ENCODE measurements at places on chromosomes 11 and 22.
A peak's percentile ranks its signal among the peaks of the same experiment; 100 is the strongest.

DNA sequence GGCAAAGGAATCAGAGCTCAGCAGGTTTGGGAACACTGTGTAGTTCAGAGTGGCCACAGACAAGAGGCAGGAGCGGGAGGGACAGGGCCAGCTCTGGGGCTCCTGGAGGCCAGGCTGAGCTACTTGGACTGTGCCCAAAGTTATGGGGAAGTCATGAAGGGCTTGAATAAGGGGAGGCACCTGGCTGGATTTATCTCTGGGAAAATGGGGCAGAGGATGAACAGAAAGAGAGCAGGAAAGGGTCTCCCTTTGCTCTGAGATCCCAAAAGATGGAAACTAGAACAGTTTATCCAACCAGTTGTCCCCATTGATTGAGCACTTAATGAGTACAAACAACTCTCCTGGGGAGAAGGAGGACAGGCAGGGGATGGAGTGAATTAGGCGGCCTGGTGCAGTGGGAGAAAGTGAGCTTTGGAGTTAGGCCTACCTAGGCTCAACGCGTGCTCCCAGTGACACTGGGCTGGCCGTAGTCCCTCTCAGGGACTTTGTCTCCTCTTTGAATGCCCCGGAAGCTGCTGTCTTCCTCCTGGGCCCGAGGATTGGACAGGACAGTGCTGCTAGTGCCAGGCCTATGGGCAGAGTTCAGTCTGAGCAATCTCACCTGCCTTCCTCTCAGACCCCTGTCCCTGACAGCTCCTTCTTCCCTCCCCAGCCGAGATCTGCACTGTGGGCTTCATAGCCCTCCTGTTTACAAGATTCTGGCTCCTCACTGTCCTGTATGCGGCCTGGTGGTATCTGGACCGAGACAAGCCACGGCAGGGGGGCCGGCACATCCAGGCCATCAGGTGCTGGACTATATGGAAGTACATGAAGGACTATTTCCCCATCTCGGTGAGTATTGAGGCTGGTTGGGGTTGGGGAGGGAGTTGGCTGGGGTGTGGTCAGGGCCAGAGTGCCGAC, 2.0 kb downstream of the MOGAT2 start:
- DNase-seq: peak; percentile 73

- no peak for DNase-seq
These were observed 38.9 kb upstream of the LUZP2 start for GRCh38 chr11:24457985-24458384.

DNA sequence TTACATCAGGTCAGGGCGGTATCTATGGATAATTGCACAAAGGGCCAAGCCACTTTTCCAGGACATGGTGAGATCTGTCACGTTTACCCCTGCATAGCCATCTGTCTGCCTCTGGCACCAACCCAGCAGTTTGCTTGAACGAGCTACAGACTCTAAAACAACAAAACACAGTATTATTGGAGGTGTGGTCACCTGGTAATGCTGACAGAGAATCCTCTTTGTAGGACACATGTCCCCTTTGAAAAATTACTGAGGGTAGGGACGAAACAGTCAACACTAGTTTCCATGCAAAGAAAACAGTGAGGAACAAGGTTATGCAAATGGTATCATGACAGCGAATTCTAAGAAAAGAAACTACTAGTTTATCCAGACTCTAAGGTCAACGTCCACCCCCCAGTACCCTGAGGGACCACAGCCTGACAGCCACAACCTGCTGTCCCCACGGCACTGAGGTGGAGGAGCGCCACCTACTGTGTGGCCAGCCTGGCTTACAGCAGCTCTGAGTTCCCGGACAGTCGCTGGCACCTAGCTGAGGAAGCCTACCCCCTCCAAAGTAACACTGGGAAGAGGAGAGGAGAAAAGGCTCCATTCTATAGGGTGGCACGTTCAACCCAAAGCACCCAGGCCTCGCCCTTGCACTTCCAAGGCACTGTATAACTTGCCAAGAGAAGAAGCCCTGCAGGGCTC, 117.4 kb upstream of the BID start:
- DNase-seq: peak; percentile 7

DNA sequence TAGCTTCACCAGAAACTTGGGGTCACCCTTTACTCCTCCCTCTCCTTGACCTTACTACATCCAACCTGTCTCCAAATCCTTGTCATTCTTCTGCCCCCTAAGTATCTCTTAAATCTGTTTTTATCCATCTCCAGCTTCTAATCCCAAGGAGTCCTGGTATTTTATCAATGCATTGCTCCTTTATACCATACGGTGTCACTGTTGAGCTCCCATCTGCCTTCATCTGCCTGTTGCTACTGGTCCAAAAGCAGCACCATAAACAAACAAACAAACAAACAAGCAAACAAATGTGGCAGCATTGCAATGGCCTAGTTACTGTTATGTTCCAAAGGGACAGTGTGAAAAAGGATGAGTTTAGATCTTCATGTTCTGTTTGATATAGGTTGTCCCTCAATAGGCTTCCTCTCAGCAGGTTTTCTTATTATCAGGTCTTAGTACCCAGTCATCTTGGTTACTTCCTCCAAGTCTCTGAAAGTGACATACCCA, 34.2 kb downstream of the DNHD1 start:
- DNase-seq: peak; percentile 31

- DNase-seq: no peak
These were observed 1.3 kb upstream of the SSH3 start for GRCh38 chr11:67301951-67302516.

DNA sequence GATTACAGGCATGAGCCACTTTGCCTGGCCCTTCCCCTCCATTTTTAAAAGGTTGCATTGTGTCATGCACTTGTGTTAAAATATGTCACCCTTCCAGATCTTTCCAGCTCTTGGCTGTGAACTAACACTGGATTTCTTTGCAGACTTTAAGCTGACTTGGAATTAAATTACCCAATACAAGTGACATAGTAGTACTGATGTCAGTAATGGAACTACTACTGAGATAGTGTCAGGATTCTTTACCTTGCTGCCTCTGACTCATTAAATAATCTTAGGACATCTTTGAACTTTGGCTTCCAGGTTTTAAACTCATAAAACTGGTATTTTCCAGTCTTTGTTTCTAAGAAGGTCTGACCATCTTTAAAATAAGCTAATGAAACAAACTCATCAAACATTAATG, 51.8 kb upstream of the OR4B1 start:
- DNase-seq: no peak

DNA sequence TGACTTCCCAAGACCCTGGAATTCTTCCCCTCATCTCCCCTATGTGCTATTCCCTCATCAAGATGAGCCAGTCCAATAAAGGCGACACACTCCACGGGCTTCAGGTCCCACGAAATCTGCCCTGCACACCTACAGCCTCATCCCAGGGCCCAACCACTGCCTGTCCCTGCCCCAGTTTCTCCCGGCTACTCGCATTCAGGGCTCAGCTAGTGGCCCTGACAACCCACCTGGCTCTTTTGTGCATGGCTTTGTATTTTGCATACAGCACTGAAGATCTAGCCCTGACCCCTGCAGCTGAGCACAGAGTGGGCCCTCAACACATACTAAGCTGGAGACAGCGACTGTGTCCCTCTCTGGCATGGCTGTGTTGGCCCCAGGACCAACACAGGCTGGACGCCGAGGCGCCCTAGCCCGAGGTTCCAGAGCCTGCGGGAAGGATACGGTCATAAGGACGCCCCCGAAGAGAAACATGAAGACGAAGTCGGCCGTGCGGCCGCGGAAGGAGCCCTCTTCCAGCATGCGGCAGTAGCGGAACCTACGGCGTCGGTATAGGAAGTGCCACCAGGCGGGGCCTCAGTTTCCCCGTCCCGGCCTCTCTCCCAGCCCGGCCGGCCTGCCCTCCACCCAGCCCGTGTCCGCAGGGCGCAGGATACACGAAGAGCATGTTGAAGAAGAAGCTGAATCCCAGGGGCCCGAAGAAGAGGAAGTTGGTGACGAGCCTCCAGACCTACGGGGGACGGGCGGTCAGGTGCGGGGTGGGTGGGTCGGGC, 710 bp downstream of the DERL3 start:
- DNase-seq: no peak

- DNase-seq: peak; percentile 58
These were observed 1430.7 kb downstream of the BRD1 start for GRCh38 chr22:48396785-48397530.

DNA sequence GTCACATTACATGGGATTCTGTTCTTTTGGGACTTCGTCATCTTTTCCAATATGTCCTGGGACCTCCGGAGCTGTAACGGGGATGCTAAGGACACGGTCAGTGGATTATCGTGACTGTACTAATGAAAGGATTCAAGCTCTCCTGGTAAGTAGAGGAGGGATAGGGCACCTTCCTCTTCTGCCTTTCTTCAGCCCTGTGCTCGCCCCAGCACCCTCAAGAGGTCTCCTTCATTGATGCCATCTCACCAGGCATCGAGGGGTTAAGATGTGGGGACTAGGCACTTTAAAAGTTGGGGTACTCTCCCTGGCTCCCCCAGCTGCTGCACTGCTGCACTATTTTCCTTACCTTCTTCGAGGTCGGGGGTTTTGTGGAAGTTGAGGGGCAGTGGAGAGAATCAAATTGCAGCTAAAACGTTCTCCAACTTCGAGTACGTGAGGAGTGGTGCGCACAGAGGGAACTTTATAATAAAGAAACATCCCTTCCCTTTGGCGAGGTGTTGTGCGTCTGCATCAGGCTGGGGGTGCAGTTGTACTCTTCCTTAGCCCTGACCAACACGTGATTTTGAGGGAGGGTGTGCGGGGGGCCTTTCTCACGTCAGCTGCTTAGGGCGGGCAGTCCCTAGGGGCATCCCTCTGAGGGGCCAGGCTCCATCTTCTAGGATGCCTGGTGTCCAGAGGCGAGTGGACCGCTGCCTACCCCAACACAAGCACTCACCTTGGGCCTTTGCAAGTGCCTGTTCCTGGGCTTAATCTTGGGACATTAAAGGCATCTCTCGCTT, 96.1 kb downstream of the GRAMD1B start:
- no peak for DNase-seq

- no peak for DNase-seq
These were observed 9.2 kb upstream of the AIFM3 start for GRCh38 chr22:20957683-20958431.

- DNase-seq: no peak
These were observed 5.1 kb upstream of the ZNF143 start for GRCh38 chr11:9455722-9456121.

DNA sequence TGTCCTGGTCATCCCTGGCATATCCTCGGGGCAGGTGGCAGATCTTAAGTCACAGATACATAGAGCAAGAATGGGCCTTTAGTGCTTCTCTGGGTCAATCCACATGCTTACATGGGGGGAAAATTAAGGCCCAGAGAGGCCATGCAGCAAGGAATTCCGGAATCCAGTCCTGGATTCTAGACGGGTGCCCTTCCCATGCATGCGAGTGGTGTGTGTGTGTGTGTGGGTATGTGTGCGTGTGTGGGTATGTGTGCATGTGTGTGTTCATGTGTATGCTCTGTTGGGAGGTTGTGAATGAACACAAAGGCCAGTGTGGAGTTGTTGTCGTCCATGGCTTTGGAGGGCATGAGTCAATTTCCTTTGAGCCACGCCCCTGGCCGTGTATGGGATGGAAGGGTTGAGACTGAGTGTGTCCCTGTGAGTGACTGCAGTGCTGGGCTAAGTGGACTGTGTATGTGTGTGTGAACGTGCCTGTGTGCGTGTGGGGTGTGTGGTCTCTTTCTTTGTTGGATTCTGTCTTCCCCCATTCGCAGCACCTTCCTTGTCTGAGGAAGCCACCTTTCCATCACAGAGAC, 33.4 kb upstream of the EIF3D start:
- no peak for DNase-seq

DNA sequence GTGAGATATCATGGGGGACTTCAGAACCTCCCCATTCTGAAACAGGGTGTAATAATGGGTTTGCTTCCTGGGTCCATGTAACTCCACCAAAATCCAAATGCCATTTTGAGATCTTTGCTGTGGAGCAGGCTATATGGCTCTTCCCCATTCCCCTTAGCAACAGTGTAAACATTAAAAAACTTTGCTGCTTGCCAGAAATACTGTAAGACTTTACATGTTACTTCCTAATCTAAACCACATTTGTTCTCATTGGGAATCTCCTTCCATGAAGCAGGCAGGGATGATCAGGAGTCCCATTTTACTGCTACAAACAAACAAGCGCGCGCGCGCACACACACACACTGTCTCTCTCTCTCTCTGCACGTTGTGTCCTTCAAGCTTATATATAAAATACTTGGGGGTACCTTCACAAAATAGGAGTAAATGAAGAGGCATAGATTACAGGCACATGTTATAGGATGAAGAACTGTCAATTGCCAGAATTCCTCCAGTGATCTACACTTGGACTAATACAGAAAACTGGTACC, 86.5 kb downstream of the ANO3 start:
- DNase-seq: no peak

DNA sequence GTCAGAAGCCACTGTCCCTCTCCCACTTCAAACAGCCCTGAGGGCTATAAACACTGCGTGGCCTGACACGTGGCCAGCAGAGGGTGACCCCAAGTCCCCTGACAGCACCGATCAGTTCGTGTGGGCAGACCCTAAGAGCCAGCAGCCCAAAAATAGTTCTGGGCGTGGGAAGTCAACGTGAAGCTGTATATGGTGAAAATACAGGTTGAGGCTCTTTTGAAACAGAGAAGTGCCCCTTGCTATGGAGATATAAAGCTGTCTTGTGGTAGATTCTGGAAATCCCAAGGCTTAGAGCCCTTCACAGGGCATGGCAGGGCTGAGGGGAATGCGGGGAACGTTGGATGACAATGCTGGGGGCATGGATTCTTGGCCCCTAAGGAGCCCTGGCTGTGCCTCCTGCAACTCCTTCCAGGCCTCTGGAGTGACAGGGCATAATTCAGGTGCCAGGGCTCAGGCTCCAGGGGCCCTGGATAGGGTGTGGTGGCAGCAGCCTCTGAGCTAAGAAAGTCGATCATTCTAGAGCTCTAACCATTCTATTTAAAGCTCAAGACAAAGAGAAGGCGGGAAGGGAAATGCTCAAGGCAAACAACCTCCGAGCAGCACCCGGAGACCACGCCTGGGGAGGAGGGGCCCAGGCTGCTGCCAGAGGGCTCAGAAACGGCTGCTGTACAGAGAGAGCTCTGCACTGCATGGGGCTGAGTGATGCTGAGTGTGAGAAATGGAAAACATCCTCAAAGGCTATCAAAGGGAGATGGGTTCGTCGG, 60.4 kb upstream of the CD5 start:
- DNase-seq: no peak

DNA sequence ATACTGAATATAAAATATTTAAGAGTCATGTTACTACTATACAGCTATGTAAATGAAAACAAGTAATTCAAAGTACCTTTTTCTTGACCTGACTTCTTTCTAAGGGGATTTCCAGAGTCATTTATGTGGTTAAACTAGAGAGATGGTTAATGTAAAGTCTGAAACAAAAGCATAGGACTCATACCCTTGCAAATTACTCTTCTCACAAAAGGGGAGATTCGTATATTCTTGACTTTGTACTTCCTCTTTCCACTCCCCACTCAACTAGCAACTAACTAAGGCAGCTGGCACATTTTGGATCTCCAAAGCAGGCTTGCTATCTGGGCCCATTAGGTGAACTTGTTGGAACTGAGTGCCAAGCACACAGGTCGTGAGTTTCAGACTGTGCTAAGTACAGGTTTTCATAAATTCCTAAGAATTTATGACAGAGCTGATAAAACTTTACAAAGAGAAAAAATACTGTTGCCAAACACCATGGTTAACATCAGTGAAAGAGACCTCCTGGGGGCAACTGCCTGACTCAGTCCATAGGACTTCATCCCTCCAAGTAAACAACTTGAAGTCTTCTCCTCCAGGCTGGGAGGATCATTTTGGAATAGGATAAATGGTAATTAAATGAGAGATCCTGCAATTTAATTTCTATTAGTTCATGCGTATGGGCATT, 77.0 kb upstream of the DDI1 start:
- DNase-seq: no peak

Data from HepG2 (cell line).